ENCODE measurements at places on chromosomes 2 and 18.
A peak's percentile ranks its signal among the peaks of the same experiment; 100 is the strongest.

GRCh38 chr2:21356857-21357255 is 233.1 kb downstream of the TDRD15 start:
- DNase-seq = no peak

DNA sequence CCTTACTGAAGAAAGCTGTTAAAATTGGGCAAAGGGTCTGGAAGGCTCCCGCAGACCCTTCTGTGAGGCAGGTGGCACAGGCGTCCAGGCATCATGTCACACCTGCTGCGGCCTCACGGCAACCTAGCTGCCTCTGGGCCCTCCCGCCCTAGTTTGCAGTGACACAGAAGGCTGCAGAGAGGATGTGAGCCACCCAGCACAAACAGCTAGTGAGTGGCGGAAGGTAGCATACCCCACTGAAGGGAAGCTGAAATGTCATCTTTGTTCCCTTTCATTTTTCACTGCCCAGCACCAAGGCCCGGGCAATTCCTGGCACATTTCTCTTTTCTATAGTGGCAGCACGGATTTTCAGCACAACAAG is 53.8 kb downstream of the TRAPPC12 start:
- DNase-seq = no peak

- DNase-seq = no peak
Measured at GRCh38 chr2:70240599-70240998, 7.8 kb downstream of the TIA1 start.

- no peak for DNase-seq
Measured at GRCh38 chr2:173205375-173205774, 129.7 kb downstream of the MAP3K20 start.

- DNase-seq = no peak
Measured at GRCh38 chr18:916562-916961, 11.9 kb downstream of the ADCYAP1 start.

GRCh38 chr2:25700221-25700660 is 26.9 kb upstream of the DTNB start:
- DNase-seq = no peak

DNA sequence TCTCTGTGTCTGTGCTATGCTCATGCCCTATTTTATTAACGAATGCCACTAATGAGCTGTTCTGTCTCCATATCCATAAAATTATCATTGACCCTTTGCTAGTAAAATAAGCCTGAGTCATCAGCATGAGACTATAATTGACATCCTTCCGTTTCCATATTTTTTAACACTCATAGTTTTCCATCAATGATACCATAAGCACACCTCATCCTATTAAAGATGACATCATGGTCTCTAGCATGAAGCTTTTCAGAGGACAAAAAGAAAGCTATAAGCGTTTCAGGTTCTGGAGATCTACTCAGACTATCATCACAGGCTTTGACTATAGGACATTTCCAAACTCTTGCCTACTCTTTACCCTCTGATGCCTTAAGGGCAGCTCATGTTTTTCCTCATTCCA is 1.2 kb upstream of the DSC2 start:
- DNase-seq = no peak

DNA sequence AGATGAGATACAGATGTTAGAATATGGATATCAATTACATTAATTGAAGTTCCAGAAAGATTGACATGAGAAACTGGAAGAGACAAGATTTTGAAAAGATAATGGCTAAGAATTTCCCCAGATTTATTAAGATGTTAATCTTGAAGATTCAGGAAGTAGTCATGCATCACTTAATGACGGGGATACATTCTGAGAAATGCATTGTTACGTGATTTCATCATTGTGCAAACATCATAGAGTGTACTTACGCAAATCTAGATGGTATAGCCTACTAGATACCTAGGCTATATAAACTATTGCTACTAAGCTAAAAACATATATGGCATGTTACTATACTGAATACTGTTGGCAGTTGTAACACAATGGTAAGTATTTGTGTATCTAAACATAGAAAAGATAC is 6.8 kb upstream of the CHMP3 start:
- DNase-seq = no peak

DNA sequence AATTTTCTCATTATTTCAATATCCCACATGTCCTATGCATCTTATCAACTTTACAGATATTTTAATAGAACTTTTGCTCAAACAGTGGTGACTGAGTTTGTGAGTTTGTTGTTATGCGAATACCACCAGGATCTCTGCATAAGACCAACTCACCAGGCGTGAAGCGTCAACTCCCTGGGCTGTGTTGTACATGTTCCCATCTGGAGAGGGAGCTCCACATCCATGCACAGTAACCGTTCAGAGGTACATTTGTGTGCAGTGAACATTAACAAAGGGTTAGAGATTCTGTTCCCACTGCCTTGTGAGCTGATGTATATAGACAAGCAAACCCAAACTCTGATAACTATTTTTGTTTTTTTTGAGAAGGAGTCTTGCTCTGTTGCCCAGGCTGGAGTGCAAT is 188.7 kb downstream of the MYT1L start:
- no peak for DNase-seq

DNA sequence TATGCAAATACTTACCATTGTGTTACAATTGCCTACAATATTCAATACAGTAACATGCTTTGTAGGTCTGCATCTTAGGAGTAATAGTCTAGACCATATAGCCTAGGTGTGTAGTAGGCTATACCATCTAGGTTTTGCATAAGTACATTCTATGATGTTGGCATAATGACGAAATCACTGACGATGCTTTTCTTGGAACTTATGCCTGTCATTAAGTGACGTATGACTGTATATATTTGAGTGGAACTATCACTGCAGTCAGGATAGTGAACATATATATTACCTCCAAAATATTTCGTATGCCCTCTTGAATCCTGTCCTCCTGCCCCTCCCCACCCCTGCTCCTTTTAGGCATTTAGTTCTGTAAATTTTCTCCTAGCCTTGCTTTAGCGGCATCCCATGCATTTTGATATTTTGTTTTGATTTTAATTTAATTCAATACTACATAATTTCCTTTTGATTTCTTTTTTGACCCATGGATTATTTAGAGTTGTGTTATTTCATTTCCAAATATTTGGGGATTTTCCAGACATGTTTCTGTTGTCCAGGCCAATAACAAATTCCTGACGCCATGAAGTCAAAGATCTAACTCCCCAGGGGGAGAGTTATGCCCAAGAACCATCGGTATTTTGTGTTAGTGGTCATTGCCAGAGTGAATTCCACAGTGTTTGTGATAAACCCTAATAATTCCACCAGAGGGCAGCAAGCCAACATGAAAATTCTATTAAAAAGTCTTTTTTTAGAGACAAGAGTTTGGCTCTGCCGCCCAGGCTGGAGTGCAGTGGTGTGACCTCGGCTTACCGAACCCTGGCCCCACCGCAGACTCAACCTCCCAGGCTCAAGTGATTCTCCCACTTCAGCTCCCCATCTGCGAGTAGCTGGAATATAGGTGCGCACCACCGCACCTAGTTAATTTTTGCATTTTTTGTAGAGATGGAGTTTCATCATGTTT is 24.2 kb upstream of the CASP8 start:
- DNase-seq = peak; percentile 43

DNA sequence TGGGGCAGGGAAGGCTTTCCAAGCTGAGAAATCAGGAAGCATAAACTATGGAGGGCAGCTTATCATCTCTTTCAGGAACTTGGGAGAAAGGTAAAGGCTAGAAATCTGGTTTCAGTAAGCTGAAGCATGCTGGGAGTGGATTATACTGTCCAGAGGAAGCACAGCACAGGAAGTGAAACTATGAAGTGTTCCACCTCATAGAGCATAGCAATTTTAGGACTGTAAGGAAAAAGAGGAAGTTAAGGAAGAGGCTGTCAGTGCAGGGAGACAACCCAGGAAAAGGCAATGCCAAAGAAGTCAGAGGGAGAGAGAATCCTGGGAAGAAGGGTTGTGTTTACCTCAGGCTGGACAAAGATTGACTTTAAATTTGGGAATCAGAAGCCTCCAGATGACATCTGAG is 51.9 kb downstream of the EFEMP1 start:
- DNase-seq = no peak

DNA sequence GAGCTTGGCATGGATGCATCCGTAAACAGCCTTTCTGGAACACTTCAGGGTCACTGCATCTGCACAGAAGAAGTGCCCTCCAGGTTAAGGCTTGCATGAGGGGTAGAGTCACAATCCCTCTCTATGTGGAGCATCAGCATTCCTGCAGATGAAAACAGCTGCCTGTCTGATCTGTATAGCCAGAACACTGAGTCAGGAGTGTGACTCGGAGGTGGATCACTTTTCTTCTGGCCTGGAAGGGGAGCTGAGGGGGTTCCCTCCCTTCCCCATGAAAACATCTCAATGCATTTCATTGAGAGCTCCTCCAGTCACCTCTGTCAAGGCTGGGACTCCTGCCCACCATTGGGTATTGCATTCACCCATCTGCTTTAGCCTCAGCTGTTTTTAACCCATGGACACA is 72.5 kb upstream of the SERPINE2 start:
- DNase-seq = no peak

DNA sequence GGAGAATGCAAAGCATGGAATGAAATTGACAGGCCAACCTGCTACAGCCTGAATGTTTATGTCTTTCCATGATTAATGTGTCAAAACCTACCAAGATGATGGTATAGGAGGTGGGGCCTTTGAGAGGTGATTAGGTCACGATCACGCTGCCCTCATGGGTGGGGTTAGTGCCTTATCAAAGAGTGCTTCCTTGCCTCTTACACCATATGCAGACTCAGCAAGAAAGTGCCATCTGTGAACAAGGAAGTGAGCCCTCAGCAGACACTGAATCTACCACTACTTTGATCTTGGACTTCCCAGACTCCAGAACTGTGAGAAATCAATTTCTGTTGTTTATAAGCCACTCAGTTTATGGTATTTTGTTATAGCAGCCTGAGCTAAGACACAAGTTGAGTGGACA is 147.5 kb upstream of the BCL2L11 start:
- DNase-seq = no peak

DNA sequence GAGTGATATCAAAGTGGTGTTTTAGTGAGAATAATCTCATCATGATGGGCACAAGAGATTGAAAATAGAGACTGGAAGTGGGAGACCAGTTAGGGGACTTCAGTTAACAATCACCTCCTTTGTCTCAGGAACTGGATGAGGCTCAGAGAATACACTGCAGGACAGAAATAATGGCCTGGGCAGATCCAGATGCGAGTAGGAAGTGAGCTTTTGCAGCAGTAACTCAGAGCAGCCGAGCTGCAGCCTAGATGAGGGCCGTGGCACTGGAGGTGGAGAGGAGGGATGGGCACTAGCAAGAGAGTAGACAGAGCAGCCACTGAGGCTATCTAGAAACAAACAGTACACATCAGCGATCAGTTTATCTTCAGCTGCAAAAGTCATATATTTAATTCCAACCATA is 48.6 kb downstream of the CYB5A start:
- no peak for DNase-seq

DNA sequence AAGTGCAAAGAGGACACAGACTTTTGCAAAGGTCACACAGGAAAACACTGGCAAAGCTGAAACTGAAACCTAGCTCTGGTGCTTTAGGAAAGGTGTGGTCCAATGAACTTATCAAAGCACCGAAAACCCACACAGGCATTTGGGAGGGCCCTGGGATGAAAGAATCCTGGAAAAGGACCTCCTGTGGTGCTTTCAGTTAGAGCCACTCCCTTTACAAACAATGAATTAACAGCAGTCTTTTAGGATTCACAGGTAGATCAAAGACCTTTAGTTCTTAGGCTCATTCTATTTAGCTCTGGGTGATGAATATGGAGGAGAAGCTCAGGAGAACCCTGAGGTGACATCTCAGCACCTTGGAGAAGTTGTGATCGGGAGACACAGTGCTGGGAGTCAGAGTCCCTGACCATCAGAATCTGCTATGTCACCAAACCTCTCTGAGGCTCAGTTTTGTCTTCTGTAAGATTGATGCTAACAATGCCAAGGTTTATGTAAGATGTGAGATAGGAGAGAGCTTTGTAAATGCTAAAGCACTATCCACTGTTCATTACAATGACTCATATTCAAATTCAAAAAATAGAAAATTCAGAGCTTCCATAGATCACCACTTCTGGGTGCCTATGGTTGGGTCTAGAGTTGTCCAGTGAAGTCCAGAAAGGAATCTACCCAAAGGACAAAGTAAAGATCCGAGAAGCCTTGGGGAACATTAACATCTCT is 39.3 kb downstream of the VSNL1 start:
- DNase-seq = no peak
